CD4-positive, alpha-beta memory T cell (primary cell): ENCODE measurements at places on chromosomes 2 and 18.

- no peak for DNase-seq
These were observed 252.8 kb downstream of the DYSF start for GRCh38 chr2:71706121-71706520.

DNA sequence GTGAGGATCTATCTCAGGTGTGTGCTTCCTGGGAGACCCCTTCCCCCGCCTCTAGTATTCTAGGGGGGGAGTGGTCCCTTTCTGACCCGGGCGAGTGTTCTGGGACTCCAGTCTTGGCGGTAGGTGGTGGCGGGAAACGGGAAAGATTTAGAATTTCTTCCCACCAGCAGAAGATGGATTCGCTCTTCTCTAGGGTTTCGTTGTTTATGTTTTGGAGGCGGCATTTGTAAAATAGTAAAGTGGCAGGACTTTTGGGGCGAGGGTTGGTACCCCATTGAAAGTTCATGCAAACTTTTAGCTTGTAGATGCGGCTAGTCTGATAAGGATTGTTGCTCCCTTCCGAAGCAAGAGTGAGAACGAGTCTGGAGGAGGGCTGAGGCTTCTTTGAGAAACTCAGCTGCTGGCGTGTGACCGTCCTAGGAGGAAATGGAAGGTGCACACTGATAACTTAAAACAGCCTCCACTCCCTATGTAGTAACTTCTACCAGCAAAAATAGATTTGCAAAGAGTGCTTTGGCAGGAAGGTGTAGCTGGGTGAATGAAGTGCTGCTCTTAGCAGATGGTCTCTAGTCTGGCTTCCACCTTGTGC is 412 bp downstream of the GPD2 start:
- peak; percentile 22 for DNase-seq

- DNase-seq, result no peak
These were observed 4.7 kb downstream of the NRP2 start for GRCh38 chr2:205686783-205687640.

DNA sequence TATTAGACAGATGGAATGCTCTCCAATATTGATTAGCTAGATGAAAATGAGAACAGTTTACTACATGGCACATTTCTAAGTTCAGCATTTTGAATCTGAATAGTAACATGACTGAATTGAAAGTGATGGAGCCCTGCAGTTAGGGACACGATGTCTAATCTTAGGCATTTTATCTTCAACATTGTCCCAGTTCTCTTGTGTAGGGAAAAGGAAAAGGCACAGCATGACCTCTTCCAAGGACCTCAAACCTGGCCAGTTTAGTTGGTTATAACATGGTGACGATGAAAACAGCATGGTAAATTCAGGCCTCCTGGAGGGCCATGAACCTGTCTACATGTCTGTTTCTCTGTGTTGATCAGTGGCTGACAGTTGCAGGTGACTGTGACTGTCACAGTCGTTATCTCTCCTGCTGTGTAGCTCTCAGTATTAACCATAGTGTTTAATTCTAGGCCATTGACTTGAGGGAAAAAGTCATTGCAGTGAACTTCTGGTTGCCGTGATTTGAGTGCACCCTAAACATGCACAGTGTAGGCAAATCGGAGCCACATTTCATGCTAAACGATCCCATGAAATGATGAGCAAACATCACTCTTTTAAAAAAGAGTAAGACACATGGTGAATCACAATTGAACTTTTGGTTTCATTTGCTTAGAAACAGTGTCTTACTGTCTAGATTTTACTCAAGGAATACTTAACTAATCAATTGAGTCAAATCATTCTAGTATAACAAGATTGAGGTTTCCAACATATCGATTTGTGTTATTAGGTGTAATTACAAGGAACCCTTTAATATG is 129.7 kb downstream of the PHLPP1 start:
- DNase-seq, result no peak

DNA sequence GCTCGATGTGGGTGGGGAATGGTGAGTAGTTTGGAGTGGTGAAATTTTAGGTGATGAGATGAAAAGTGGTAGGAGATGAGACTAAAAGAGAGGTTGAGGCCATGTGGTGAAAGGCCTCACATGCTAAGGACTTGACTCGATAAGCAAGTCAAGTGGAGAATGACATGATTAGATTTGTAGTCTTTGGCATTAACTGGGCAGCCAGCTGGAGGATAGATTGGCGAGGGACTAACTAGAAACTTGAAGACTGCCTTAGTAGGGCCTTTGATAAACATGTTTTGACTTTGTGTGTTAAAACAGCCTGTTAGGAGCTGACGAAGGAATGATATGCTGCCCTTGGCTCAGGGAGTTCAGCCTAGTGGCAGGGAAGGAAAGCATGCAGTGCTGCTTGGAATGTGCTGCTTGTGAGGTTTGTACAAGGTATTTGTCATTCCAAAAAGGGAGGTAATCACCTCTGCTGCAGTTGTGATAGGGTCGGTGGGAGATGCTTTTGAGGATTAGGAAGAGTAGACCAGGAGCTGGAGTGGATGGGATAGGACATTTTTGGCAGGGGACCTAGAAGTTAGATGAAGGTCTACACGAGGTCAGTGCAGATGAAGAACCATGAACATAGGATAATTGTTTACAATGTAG is 22.0 kb downstream of the PHLPP1 start:
- DNase-seq, result no peak

GRCh38 chr2:170694316-170694715 is 20.8 kb upstream of the SP5 start:
- no peak for DNase-seq

DNA sequence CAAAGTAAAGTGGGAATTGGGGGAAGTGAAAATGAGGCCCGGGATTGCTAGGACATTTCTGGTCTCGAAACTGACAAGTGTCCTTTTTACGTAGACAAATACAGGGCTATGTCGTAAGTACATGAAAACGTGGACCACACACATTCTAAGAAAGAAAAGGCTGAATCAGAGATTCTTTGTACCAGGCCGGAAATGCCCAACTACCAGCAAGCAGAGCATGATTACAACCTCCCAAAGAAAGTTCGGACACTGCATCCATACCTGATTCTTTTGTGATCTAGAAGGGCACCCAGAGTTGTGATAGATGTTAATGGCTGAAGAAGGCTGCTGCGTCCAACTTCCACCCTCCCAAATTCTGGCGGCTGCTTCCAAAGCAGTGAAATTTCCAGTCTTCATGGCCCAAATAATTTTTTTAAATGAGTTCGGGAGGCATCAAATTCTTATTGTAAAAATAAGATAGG is 1.7 kb downstream of the RBMS1 start:
- no peak for DNase-seq

- DNase-seq, result no peak
These were observed 14.5 kb upstream of the SULT1C4 start for GRCh38 chr2:108363024-108363907.

GRCh38 chr2:42804338-42804737 is 12.0 kb upstream of the HAAO start:
- no peak for DNase-seq

- no peak for DNase-seq
These were observed 25.3 kb upstream of the STARD7 start for GRCh38 chr2:96233880-96234316.

DNA sequence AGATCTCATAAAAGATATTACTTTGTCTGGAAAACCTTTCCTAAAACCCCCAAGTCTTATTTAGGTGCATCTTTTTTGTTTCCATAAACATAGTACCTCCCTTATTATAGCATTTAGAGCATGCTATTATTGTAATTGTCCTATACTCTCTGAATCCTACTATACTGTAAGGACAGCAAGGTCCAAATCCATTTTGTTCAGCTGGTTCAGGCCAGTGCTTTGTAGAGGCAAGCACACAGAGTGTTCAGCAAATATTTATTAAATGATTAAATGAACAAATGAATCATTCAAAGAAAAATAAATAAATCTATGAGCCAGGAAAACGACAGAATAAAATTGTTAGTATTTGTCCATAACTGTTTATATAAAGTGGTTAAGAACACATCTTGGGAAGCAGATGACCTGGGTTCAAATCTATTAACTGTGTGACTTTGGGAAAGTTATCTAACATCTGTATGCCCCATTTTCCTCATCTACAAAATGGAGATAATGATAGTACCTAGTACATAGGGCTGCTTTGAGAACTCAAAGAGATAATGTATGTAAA is 86.0 kb downstream of the COL3A1 start:
- no peak for DNase-seq

GRCh38 chr2:98137196-98137595 is 50.2 kb downstream of the VWA3B start:
- no peak for DNase-seq

GRCh38 chr2:241179899-241180298 is 8.6 kb upstream of the ANO7 start:
- DNase-seq, result no peak
